ENCODE measurements at places on chromosomes 12 and 14.

GRCh38 chr14:105425823-105426247, 6.2 kb downstream of the MTA1 start:
- no peak for DNase-seq

DNA sequence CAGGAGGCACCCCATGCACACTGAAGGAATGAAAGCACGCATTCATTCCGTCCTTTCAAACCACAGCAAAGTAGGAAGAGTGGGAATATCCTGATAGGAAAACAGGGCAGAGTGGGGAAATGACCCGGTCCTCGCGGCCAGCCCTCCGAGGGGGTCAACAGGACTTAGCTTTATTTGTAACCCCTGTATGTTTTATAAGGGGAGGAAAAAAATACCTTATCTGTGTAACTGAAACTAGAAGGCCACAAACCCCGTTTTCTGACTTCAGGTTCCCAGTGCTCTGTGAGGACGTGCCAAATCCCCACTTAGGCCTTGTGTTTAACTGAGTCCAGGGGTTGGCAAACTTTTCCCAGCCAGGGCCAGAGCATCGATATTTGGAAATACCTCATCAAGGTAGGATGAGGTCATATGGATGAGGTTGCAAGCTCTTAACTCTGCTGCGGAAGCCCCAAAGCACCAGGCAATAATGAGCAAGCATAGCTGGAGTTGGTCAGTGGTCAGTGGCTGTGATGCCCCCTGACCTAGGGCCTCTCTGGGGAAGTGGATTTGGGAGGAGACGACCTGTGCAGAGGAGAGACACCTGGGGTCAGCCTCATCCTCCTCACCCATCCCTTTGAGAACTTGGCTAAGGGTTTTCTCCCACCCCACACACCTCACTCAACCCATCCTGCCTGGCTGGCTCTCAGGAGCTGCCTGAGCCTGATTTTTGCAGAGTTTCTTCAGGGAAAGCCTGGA, 58.5 kb downstream of the RBM19 start:
- no peak for DNase-seq

DNA sequence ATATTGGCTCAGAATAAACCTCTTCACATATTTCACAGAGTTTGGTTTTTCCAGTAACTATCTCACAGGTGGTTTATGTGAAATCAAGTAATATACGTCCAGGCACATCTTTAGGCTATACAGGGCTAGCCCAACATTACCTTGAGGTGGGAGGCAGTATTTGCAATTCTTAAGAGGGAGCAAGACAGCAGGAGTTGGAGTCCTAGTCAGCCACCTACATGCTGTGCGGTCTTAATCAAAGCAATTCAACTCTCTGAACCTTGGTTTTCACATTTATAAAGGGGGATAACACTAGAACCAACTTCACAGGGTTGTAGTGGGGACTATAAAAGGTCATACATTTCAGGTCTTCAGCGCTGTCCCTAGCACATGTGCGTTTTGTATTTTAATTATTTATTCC, 73.5 kb upstream of the FICD start:
- no peak for DNase-seq

GRCh38 chr12:114852976-114853529, 169.1 kb upstream of the TBX3 start:
- DNase-seq = no peak

GRCh38 chr12:49260166-49260565, 4.7 kb upstream of the TUBA1C start:
- no peak for DNase-seq

- no peak for DNase-seq
These were observed 158.0 kb downstream of the RIMBP2 start for GRCh38 chr12:130557886-130558765.

DNA sequence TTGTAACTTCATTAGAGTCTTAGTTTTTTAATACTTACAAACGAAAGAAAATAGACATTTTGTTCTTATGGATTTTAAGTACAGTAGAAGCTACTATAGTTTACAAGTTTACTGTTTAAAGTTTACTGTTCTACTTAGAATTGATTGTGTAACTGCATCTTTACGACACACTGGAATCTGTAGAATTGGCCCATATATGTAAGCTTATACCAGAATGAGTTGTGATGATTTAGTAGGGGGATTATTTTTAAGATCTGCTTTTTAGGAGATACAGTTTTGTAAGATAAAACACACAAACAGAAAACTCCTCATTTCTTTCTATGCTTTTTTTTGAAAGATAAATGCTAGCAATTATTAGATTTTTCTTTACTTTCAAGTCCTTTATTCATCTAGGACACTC, 30.2 kb upstream of the NAV3 start:
- DNase-seq = no peak

GRCh38 chr14:64053694-64054669, 201.2 kb downstream of the SYNE2 start:
- DNase-seq = no peak

DNA sequence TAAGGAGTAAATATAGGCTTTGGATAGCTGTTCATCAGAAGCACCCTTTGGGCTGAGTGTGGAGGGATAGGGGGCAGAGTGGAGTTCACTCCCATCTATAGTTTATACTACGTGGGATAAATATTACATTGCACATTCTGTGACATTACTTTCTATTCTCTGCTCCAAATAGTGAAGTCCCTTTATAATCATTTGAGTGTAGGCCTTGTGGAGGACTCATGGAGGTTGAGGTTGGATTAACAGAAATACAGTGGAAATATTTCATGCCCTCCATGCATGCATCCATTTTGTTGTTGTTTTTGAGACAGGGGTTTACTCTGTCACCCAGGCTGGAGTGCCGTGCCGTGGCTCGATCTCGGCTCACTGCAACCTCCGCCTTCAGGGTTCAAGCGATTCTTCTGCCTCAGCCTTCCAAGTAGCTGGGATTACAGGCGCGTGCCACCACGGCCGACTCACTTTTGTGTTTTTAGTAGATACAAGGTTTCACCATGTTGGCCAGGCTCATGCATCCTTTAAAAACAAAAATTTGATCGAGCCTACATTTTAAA, 1.4 kb downstream of the CHPT1 start:
- no peak for DNase-seq

- DNase-seq = no peak
These were observed 36.2 kb downstream of the VDR start for GRCh38 chr12:47868552-47869031.

DNA sequence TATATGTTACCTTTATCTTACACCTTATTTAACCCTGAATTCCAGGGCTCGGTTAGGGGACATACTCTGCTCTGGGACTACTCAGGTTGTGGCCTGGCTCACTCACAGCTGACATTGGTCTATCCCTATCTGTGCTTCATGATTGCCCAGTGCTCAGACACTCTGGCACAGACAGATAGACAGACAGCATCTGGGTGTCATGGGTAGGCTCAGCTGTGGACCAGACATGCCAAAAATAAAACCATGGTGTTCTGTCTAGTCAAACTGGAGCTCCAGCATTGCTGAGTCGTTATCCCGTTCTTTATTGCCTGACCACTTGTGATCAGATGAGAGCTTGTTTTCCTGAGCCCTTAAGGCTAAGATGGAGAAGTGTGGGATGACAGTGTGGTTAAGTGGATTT, 29.0 kb downstream of the FBXW8 start:
- no peak for DNase-seq

GRCh38 chr12:17077594-17077993, 471.6 kb upstream of the LMO3 start:
- no peak for DNase-seq

DNA sequence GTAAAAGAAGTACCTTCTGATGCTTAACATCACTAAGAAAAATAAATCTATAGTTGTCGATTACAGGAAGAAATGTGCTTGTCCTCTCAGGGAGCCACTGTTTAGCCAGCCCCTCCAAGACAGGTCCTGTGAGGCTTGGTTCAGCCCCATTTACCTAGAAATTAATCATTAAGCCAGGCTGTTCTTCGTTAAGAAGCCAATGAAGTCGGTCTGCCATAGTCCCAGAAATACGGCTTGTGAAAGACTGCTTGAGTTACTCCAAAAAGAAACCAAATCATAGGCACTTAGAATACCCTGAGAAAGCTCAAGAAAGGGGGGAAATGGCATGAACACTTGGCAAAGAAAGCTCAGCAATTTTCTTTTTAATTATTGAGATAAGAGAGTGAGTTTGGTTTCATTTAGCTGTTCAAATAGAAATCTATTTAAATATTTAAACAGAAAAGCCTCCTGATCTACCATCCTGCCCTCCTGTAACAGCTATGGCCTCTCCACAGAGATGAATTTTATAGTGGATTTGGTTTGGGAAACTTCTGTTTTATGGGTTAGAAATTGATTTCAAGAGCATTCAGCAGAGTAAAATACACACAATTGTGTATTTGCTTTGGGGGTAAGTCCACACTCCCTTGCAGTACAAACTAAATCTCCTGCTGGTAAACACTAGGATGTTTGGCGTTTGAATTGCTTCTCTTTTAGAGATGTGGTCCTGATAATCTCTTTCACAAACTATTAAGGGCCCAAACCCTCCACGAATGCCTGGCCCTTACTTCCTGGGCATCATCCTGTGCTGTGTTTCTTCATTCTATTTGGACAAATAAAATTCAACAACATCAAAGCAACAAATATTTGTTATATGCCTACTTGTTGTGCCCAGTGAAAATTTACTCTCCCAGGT, 234.4 kb downstream of the SEC23A start:
- DNase-seq = no peak

DNA sequence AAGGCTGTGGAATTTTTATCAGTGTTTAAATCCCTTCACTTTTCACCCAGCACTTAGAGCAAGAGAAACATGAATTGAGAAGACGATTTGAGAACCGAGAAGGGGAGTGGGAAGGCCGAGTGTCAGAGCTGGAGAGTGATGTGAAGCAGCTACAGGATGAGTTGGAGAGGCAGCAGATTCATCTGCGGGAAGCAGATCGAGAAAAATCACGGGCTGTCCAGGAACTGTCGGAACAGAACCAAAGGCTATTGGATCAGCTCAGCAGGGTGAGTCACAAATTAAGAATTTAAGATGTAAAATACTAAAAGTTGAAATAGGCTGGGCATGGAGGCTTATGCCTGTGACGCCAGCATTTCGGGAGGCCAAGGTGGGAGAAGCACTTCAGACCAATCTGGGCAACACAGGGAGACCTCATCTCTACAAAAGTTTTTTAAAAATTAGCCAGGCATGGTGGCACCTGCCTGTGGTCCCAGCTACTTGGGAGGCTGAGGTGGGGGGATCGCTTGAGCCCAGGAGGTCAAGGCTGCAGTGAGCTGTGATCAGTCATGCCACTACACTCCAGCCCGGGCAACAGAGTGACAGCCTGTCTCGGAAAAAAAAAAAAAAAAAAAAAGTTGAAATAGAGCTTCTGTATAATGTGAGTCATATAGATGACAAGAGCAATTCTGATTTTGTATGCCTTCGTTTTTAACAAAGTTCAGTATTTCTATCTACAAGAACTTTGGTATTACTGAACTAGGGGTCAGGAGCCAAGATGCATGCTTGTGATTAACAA, 9.6 kb downstream of the BICDL1 start:
- no peak for DNase-seq

DNA sequence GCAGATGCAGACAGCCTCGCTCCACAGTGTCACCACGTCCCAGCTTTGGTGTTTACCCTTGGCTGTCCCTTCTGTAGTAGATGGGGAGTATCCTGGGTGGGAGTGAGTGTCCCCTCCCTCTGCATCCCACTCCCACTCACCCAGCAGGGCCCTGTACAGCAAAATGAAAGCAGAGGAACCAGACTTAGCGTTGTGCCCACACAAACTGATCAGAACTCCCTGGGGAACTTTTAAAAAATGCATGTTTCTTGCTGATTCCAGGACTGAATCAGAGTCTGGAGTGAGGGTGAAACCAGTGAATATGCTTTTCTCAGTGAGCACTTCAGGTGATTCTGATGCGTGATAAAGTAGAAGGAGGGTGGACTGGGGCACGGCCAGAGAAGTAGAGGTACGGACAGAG, 2.9 kb downstream of the ACVRL1 start:
- DNase-seq = no peak

GRCh38 chr14:103932791-103933490, 4.7 kb downstream of the TDRD9 start:
- DNase-seq = no peak

- no peak for DNase-seq
These were observed 30.6 kb downstream of the FBXO21 start for GRCh38 chr12:117159674-117160073.

DNA sequence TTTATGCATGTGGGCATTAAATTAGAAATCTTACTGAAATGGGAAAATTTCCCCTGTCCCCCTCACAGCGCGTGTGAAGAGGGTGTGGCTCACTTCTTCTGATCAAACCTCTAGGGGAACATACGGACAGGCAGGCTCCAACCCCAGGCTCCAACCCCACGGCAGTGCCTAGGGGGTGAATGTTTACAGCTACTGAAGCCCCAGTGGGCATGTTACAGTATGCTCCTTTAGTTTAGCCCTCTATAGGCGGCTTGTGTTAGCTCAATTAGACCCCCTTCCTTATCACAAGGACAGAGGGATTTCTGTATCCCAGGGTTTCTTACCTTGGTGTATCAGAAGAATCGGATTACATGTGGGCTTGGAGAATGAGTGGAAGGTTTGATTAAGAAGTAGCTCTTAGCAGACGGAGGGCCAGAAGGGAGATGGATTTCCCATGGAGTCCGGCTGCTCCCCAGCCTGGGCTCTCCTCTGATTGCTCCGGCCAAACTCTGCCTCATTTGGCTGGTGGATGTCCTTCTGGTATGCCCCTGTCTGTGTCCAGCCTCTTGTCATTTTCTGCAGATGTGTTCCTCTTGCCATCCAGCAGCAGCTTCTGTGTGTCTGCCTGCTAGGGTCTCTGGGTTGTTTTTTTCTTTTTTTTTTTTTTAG, 223.7 kb downstream of the TMTC2 start:
- DNase-seq = no peak

GRCh38 chr12:125280482-125281377, 215.5 kb downstream of the AACS start:
- DNase-seq = no peak

DNA sequence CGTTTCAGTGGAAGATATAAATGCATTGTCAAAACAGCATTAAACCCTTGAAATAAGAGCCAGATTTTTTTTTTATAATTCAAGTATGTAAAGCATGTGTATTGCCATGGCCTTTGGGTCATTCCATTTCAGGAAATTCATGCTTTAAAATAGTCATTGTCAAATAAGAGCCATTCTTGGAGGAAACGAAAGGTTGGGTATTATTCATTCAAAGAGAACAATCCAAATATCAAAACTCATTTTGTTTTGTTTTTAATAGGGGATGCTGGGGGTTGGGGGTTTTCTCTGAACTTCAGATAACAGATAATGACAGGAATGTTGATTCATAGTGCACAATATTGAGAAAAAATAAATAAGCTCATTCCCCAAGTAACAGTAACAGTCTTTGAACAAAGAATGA, 174.4 kb upstream of the NUDT4 start:
- no peak for DNase-seq

GRCh38 chr12:51773145-51773869, 75.2 kb downstream of the FIGNL2 start:
- DNase-seq = no peak

All from stimulated activated CD8-positive, alpha-beta memory T cell treated with anti-CD3 and anti-CD28 coated beads, Interleukin-2, amount 100 ng/mL, for 48 hours (primary cell).